ENCODE measurements at places on chromosomes 7 and 10.

- no peak for DNase-seq
Observed at GRCh38 chr10:88012641-88013040, 149.2 kb downstream of the PTEN start.

- no peak for DNase-seq
Observed at GRCh38 chr7:2082139-2082998, 150.4 kb downstream of the MAD1L1 start.

DNA sequence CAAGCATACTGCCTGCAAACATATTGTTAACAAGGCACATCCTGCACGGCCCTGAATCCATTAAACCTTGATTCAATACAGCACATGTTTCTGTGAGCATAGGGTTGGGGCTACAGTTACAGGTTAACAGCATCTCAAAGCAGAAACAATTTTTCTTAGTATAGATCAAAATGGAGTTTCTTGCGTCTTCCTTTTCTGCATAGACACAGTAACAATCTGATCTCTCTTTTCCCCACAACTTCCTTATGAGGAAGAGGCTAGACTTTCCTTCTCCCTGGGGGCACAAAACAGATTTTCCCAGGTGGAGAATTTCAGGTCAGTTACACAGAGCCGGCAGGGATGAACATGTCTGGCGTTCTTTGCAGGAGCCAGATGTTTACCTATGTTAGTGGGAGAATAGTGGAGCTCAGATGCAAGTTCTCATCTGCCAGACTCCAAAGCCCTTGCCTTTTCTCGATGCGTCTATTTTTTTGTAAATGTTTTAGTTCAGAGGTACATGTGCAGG, 37.5 kb upstream of the PFKFB3 start:
- no peak for DNase-seq

DNA sequence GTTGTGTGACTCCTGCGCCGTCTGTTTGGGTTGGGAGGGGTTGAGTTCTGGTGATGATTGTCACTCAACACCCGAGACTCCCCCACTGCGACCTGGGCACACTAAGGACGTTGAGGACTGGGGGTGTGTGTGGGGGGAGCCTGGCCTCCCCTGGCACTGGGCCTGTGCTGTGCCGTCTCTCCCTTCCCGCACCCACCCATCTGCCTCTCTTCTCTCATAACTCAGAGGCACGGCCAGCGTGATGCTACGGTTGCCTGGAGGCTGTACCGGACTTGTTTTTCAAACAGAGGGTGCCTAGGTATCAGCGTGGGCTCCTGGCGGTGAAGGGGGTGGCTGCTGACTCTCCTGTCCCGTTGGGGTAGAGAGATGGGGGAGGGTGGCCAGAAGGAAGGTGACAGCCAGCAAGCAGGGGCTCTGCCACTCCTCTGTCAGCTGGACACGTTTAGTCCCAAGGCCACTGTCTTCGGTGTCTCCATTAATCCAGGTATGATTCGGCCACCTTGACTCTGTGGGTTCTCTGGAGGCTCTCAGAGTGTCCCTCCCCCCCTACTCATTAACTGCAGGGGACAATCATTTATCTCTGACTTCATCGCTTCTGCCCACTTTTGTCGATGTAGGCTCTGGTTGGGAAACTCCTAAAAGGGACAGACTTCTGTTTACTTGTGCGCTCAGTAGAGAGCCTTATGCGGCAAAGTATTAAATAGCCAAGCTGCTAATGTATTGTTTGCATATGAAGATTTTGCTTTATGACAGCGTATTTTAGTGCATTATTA, 56.5 kb upstream of the PFKFB3 start:
- no peak for DNase-seq

GRCh38 chr10:71475243-71475871, 78.6 kb downstream of the CDH23 start:
- no peak for DNase-seq

GRCh38 chr7:4269746-4270145, 412.3 kb upstream of the FOXK1 start:
- no peak for DNase-seq
